ENCODE measurements at places on chromosomes 7 and 10.

DNA sequence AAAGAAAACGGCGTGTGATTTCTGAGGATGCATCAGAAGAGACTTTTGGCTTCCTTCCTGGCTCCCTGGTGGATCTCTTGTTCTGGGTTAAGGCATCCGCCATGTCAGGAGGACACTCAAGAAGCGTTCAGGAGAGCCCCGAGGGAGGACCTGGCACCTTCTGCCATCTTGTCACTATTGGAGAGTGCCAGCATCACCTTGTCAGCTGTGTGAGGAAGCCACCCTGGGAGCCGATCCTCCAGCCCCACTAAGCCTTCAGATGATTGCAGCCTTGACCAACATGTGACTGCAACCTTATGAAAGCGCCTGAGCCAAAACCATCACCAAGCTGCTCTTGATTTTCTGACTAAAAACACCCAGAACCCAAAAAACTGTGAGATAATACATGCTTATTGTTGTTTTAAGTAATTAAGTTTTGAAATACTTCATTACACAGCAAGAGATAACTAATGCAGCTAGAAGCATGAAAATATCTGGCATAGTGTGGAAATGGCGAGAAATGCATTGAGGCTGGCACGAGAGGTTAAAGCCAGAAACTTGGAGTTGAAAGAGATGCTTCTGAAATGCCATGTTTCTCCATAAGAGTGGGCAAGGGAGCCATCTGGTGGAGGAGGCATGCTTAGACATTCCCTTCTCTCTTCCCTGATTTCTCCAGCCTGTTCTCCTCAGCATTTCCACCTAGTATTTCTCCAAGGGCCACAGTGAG is 5.4 kb upstream of the ZFYVE27 start:
- no peak for DNase-seq

DNA sequence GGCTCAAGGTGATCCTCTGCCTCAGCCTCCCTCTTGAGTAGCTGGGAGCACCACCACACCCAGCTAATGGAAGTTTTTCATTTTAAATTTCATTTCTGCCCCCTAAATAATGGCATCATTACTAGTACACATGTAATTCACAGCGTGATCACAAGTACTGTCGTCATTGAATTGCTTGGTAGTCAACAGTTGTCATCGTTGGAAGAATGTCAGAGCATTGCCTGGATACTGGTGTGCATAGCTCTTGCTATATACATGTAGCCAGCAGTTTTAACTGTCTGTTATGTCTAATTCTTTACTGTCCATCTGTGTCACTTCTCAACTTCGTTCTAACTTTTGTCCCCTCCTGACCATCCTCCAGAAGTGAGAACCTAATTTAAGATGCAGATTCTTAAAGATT is 62.1 kb downstream of the CRPPA start:
- no peak for DNase-seq

DNA sequence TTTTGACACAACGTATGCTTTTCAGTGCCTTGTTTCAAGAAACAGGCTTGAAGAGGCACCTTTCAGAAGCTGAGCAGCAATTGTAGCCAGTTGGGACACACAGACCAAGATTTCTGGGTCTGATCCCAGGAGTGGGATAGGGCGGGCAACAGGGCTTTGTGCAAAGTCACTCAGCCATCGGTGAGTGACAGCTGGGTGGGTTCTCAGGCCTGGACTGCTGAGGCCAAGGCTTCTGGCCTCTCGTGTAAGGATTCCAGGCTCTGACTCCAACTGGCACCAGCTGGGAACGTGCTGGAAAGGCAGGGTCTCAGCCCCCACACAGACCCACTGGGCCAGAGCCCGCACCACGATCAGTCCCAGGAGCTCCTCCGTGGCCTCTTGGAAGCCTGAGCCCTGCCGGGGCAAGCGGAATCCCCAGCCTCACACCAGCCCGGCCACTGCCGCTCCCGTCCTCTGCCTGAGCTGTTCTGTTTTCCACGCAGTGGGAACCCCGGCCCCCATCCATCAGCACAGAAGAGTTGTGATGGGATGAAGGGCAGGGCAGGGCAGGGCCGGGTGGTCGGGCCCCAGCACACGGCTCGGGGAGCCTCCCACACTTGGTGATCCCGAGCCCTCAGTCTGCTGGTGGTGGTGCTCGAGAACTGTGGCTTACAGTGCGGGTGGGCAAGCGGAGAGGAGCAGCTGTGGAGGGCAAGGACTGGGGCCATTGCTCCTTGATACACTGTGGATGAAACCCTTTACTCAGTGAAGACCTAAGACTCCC is 46.8 kb downstream of the VIPR2 start:
- DNase-seq, result no peak

DNA sequence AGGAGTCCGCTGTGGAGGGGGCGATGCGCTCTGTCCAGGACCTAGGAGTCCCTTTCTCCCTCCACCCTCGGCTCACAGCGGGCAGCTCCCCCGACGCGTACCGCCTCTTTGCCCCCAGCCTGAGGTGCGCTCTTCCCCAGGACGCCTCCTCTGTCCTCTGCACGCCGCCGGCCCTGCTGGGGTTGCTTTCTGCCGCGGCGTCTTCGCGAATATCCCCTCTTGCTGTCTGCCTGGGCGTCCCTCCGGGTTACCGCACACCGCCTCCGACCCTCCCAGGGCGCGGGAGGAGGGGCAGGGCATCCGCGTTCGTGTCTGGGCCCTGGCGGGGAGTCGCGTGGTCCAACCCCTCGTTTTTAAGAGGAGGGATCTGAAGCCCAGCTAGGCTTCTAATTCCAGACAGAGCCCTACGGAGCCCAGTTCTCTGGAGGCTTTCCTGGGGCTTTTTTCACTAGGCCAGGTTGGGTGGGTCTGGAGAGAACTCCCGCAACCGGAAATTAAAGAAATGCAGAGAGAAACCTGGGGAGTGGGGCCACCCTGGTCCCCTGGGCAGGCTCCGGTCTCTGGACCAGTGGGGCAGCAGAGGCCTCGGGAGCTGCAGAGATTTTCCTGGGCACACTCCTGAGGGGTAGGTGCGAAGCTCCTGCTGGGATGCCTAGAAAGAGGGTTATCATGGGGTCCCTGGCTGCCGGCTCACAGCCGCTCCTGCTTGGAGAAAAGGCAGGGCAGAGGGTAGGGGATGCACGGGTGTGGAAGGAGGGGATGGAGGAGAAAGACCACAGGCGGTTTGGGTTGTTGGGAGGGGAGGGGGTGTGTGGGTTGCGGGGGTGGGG is 166.9 kb downstream of the UBE2H start:
- no peak for DNase-seq

GRCh38 chr7:121219026-121219425 is 109.8 kb upstream of the WNT16 start:
- DNase-seq, result no peak

DNA sequence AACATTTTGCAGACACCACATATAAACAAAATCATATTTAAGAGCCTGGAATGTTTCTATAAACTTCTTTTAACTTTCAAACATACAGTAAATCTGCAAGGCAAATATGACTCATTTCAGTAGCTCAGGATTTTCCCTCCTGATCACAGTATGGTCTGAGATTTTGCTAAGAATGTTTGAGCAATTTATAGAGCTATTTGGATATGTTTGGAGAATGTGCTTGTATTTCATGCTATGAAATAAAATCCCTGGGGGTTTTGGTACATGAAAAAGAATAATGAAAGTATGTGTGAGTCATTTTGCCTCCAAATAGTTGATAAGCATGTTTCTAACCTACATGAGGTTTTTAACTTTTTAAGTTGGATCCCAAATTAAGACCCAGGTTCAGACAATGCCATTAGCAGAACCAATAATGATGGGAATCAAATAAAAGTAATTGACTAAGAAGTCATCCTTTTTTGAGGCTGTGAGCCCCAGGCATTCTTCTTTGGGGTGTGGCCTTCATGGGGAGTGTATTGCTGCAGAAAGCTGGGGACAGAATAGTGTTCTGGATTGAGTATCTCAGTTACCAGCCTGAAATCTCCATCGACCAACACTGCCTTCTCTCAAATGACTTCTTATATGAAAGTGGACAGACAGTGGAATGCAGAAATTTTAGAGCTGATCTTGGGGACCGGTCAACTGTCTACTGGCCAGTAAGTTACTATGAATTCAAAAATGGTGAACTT is 66.1 kb upstream of the AGBL3 start:
- DNase-seq, result no peak

- no peak for DNase-seq
Observed at GRCh38 chr7:148825338-148825737, 58.8 kb downstream of the EZH2 start.

- no peak for DNase-seq
Observed at GRCh38 chr7:92504563-92504962, 23.8 kb downstream of the PEX1 start.

GRCh38 chr7:55475855-55476803 is 96.2 kb downstream of the VOPP1 start:
- no peak for DNase-seq

DNA sequence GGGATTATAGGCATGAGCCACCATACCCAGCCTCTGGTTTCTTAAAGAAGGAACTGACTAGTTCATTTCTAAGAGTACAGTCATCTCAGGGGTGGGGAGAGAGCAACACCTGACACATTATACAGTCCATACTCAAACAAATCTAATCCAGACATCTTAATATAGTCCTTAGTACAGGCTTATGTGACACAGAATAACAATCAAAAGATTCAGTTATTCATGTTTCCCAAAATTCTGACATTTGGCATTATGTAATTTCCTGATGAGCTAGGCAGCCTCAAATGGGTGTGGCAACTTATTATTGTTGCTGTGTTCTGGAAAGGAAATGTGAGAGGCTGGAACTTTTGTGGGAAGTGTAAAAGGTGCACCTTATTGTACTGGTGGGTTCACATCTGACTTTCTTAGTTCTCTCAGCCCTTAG is 116.3 kb downstream of the WDFY4 start:
- no peak for DNase-seq

DNA sequence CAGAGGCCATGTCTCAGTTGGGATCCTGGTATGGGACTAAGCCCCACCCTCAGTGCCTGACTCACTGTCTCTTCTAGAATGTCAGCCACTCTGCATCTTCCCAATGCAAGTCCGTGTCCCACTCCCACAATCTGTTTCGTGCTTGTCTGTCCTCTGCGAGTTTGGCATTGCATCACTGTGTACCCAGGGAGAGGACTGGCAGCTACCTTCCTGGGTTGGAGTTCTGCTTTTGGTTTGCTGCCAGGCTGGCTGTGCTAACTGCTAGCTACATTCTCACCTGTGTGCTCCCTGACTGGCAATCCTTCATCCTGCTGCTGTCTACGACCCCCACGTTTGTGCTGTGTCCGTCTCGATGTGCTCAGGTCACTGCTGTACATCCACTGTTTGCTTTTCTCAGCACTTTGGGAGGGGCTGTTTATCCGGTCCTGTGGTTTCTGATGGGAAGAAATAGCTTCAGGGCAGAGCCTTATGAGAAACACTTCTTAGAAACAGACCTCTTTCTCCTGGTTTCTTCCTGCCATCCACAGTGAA is 56.0 kb upstream of the GLI3 start:
- no peak for DNase-seq

- DNase-seq, result no peak
Observed at GRCh38 chr7:65265933-65266519, 107.6 kb upstream of the ZNF92 start.

DNA sequence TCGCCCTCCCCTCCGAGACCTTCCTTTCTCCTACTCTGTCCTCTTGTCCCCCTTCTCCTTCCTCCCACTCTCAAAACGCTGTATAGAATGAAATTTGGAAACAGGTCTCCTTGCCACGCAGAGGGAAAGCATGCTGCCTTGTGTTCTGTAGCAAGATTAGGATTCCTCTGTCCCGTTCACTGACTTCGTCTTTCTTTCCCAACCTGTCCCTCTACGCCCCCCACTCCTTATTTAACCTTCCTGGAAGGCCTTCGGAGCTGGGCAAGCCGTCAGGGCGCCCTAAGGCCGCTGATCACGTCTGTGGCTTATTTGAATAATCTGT is 1.3 kb downstream of the HOXA9 start:
- DNase-seq, result no peak

DNA sequence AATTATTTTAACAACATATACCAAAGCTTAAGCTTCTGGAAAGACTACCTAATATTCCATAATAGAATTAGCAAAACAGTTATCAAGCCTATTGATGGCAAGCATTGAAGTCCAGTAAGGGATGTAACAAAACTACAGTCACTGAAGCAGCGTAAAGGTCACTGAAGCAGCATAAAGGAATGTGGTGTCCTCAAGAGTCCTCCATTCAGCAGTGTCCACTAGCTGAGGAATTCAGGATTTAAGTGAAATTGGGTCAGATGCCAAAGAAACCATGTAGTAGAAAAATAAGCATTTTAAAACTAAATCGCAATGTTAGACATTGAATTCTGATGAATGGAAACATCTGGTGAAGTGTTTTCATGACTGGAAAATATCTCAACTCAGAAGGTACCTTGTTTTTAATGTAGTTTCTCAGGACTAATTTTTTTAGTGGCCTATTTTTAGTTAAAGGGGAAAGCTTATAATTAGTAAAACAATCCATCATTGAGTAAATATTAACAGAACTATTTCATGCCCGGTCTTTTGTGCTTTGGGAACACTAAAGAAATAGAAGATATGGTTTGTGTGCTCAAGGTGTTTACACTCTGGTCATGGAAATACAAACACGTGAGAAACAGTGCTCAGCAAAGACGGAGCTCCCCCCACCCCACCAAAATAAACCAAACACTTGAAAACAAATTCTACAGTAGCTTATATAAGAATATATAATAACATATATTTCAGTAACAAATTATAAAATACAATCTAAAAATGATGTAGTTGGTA is 121.4 kb downstream of the CDK14 start:
- no peak for DNase-seq

DNA sequence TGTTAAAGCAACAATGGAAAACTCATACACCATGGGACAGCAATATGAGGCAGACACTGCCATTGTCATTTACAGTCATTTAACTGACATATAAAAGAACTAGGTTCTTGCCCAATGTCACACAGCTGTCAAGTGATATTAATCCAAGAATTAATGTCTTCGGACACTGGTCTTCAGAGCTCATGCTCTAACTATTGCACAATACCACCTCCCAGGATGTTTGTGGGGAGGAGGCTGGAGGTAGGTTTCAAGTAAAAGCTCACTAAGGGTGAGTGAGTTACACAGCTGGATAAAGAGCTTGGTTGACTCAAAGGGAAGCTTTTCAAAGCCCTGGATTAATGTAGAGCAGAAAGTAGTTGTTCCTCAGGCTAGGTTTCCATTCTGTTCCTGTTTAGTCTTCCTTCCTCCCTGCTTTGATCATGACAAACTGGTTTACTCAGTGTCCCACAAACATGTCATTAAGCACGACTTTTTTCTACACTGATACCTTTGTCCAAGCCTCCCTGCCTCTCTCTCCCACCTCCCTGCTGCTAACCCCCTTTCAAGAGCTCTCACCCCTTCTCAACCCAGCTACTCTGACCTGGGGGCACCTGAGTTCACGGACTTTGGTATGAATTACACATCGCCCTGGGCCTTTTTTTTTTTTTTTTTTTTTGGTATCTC is 987 bp upstream of the EXOC6 start:
- DNase-seq, result no peak

- DNase-seq, result no peak
Observed at GRCh38 chr7:128767475-128768110, 8.0 kb downstream of the OPN1SW start.

GRCh38 chr7:70426249-70426880 is 705.6 kb upstream of the GALNT17 start:
- DNase-seq, result no peak

Measured in iPS DF 19.7 (cell line).